ENCODE measurements at places on chromosomes 11 and 22. TPM values are rescaled to one million over a fixed set of nuclear protein-coding genes. Genes with fewer than 3 reads are reported as not detected.
A peak's percentile ranks its signal among the peaks of the same experiment; 100 is the strongest.

Gene MOGAT2
- total RNA-seq, result not detected

Gene PAX6
- total RNA-seq, result not detected

- DNase-seq, result peak; percentile 44
- no peak overlapping the region for H3K4me3 ChIP-seq
- H3K27me3 ChIP-seq, result no peaks in the 10 kb centered on the region
- H3K4me1 ChIP-seq, result no peaks in the 10 kb centered on the region
- no peaks in the 10 kb centered on the region for H3K36me3 ChIP-seq
Measured at GRCh38 chr11:72924568-72925190, 110.5 kb downstream of the ATG16L2 start.

- H3K36me3 ChIP-seq, result peaks cover 5% of the 10 kb centered on the region
- peaks cover 4% of the 10 kb centered on the region for H3K4me1 ChIP-seq
- no peaks in the 10 kb centered on the region for H3K27me3 ChIP-seq
- no peak overlapping the region for H3K4me3 ChIP-seq
Measured at GRCh38 chr11:63709336-63709884, 28.1 kb downstream of the RTN3 start.

Measured in MCF 10A (cell line).